ENCODE measurements at places on chromosomes 2 and 18.

DNA sequence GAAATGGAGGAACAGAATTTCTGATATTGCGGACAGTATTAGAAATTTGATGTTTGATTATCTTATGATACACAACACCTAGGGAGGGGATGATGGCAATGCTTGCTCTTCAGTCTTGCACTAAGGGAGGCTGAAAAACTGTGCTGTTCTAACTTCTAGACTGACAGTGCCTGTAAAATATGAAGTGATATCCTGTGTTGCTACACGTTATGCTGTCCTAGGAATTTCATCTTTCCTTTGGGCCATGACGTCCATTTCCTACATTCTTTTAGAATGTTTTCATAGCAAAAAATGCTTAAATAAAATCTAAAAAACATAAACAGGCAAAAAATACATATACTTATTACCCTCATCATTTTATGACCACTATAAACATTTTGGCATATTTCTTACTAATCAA lies 55.3 kb downstream of the OSBPL1A start:
- peak; percentile 23 for DNase-seq

DNA sequence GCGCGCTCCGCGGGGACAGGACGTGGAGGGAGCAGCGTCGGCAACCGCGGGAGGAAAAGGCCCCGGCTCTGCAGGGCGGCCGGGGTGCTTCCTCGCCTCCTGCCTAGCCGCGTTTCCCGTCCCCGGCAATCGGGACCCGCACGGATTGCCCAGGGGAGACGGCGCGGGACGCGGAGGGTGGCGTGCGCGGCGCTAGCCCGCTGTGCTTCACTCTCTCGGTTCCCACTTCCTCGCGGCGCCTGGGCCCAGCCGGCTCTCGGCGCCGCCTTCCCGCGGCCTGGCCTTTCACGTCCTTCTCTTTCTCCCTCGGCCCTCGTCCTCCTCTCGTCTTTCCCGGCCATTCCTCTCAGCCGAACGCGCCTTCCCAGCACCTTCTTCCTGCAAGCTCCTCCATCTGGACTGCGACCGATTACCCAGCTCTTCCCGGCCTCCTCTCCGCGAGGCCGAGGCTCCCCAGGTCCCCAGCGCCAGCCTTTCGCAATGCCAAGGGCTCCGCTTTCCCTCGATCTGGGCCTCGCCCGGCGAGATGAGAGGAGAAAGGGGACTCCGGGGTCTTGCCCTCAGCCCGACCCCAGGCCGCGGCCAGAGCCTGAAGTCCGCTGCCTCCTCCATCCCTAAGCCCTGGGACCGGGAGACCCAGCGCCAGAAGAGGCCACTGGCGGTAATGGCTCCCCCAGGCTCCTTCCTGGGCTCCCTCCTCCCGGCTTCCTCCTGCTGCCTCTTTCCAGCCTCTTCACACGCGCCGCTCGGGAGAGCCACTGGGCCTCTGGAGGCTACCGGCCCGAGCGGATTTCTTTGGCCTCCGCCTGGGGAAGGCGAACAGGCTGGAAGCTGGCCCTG lies 34.3 kb upstream of the ATP6V1B1 start:
- DNase-seq: peak; percentile 20

- DNase-seq: peak; percentile 65
Observed at GRCh38 chr2:127049927-127050802, 56.8 kb downstream of the BIN1 start.

DNA sequence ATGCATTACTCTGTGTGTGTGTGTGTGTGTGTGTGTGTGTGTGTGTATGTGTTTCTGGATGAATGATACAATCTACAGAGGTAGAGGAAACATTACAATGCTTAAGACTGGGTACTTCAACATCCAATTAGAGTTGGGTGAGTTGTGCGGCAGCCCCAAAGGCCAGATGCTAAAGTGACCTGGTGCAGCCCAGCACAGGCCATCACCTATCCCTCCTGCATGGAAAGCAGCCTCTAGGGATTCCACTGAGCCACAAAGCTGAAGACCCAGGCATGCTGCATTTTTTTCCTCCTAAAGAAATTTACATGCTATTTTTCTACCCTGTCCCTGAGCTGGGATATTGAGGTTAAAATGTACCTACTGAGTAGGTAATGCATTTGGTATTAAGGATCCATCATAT lies 79.1 kb upstream of the ETAA1 start:
- DNase-seq: no peak

- no peak for DNase-seq
Observed at GRCh38 chr2:6872394-6872793, 5.2 kb upstream of the RSAD2 start.

- DNase-seq: no peak
Observed at GRCh38 chr2:241096979-241097378, 5.1 kb downstream of the MTERF4 start.

DNA sequence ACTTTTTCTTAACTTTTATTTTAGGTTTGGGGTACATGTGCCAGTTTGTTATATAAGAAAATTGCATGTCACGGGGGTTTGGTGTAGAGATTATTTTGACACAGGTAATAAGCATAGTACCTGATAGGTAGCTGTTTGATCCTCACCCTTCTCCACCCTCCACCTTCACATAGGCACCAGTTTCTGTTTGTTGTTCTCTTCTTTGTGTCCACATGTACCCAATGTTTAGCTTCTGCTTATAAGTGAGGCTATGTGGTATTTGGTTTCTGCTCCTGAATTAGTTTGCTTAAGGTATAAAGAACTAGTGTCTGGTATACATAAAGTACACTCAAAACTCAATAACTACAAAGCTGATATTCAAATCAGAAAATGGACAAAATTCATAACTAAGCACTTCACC lies 654.6 kb upstream of the LINC00305 start:
- no peak for DNase-seq

GRCh38 chr2:181656450-181657291 lies at the start of gene CERKL:
CERKL (minus strand) TSS chr2:181657105; CDS start chr2:181657006, 99 bp downstream.
- peak; percentile 19 for DNase-seq

DNA sequence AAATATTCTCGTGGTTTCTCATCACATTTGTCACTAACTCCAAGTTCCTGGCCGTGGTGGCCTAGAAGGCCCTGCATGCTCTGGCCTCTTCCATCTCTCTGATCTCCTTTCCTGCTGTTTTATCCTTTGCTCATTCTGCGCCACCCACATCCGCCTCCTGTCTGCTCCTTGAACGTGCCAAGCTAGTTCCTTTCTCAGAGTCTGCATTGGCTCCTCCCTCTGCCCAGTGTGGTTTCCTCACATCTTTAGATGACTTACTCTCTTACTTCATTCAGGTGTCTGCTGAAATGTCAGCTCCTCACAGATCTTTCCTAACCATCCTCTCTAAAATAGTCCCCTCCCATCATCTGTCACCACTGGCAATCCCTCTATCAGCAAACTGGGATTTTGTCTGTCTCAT lies 158.6 kb upstream of the RBMS1 start:
- DNase-seq: peak; percentile 27

DNA sequence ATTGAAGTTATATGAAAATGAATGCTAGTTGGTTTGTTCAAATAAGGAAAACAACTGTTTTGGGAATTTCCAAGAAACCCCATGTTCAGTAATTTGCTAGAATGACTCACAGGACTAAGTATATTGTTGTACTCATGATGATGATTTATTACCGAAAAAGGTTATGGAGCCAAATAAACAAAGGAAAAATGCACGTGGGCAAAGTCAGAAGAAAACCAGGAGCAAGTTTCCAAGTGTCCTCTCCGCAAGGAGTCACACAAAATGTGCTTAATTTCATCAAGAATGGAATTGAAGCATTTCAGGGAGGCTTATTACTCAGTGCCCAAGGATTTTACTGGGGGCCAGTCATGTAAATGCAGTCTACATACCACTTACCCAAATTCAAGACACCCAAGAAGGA lies 1652.4 kb upstream of the TMEFF2 start:
- DNase-seq: peak; percentile 71

DNA sequence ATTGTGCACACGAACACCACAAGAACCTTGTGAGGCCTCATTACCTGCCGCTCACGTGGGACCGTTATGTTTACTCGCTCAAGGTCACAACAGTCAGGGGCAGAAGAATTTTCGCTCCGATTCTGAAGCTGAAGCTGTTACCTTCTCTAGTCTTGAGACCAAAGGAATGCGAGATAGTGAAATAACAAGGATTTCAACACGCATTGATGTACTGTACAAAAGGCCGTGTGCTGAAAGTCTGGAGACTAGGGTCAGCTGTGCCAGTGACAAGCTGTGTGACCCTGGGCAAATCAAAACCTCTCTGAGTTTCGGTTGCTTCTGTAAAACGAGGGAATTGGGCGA lies 583 bp downstream of the NEMP2 start:
- DNase-seq: no peak

DNA sequence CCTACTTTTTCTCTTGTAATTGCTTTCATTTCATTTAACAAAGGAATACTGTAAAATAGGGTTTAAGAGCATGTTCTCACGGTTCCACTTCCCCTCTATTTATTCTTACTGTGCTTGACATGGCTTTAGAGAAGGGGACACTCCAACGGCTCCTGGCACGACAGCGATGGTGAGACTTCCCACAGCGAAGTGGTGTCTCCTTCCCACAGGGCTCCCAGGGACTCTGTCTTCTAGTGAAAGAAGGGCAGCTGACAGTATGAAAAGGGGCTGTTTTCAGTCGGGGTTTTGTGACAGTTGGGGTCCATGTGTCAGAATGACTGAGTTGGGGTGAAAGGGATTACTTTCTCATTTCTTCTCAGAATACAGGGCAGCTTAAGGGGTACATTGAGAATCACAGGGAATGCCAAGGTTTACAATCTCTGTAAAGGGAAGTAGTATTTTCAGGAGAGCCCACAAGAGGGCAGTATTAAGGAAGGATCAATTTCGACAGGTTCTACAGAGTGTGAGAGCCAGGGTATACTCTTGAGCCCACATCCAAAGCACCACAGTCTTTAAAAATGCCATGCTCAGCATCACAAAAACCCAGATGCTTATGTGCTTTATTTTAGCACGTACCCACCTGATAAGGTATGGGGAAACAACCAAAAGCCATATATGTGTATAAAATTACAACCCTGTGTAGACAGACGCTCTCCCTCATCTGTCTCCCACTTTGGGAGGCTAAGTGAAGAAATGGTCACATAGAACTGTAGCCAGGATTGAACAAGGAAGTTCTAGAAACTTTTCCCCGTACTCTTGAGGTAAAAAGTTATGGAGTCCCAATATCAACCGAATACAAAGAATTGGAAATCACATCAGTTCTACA lies 31.3 kb upstream of the RAPGEF4 start:
- peak; percentile 38 for DNase-seq

DNA sequence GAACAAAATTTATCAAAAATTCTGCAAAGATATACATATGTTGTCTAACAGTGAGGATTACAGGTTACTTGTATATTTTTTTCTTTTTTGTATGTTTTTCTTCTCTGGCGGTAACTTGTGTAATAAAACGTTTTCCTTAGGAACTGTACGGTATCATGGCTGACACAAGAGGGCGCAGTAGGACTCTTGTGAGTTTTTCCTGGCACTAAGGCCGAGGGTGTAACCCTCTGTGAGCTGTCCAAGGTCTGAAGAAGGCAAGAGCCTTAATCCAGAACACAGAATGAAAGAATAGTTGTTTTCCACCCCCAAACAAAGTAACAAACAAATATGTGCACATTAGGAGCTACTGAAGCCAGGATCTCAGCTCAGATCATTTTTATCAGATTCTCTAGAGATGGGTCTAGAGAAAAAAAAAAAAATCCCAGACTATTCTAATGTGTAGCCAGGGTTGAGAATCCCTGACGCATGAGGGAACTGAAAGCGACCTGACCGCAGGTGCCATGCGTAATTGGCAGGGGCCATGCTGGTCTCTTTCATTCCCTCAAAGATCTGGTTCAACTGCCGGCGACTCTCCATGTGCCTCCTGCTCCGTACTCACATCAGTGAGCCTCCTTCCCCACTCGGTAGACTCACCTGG lies 27.0 kb downstream of the TMEM200C start:
- DNase-seq: peak; percentile 86

- peak; percentile 99 for DNase-seq
Observed at GRCh38 chr18:48728204-48728833, 189.5 kb downstream of the CTIF start.

DNA sequence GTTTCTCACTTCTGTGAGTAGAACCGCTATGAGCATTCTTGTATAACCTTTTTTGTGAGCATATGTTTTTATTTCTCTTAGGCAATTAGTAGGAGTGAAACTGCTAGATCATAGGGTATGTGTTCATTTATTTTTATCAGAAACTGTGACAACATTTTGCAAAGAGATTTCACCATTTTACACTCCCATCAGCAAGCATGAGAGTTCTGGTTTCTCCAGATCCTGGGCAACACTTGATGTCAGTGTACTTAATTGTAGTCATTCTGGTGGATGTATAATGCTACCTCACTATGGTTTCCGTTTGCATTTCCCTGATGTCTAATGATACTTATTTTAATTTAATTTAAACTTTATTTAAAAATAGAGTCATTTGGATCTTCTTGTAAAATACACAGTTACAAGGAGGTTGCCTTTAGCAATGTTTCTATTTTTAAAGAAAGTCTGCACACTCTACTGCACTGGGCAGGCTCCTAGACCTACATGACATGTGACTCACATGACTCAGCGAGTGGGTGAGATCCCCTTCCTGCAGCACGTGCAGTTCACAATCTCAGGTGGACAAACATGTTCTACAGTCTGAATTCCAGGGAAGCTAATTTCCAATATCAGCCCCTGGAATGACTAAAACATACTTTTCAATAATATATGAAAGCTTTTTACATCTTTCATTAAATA lies 127.0 kb upstream of the BCL2L11 start:
- no peak for DNase-seq

DNA sequence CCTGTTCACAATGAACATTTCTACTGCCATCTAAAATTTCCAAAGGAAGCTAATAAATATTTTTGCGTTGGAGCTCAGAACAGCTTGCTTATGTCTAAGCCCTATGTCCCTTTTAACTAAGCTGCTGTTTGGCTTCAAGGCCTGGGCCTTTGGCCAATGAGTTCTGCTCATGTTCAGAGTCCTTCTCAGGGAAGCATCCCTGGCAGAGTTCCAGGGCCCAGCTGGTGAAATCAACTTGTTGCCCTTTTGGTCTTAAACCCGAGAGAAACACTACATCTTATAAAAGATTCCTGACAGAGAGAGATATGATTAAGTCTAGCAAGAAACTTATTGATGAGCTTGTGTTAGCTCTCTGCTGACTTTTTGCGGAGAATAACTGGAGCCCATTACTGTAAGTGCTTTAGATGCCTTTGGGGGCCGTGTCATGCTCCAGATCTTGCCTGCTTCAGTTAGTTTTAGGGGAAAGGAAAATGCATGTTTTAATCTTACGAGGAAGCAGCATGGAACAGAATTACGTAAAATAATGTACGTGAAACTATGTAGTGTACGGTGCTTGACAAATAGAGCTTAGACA lies 102.5 kb upstream of the NOSTRIN start:
- DNase-seq: peak; percentile 45

GRCh38 chr2:148875387-148876051 lies 492 bp downstream of the KIF5C start:
- no peak for DNase-seq

GRCh38 chr2:173033084-173033483 lies 42.6 kb upstream of the MAP3K20 start:
- peak; percentile 81 for DNase-seq

GRCh38 chr2:84527137-84528129 lies 11.1 kb downstream of the DNAH6 start:
- DNase-seq: no peak

- no peak for DNase-seq
Observed at GRCh38 chr2:152330235-152330866, 4.6 kb upstream of the FMNL2 start.

GRCh38 chr2:149004836-149005235 lies 33.7 kb upstream of the LYPD6B start:
- peak; percentile 33 for DNase-seq

All from fibroblast of skin of scalp (primary cell).